ENCODE measurements at places on chromosomes 2 and 18.

- no peak for DNase-seq
These were observed 152.9 kb upstream of the EPAS1 start for GRCh38 chr2:46144133-46144800.

- DNase-seq, result peak; percentile 66
These were observed 3.5 kb downstream of the NDUFA10 start for GRCh38 chr2:240021488-240022104.

DNA sequence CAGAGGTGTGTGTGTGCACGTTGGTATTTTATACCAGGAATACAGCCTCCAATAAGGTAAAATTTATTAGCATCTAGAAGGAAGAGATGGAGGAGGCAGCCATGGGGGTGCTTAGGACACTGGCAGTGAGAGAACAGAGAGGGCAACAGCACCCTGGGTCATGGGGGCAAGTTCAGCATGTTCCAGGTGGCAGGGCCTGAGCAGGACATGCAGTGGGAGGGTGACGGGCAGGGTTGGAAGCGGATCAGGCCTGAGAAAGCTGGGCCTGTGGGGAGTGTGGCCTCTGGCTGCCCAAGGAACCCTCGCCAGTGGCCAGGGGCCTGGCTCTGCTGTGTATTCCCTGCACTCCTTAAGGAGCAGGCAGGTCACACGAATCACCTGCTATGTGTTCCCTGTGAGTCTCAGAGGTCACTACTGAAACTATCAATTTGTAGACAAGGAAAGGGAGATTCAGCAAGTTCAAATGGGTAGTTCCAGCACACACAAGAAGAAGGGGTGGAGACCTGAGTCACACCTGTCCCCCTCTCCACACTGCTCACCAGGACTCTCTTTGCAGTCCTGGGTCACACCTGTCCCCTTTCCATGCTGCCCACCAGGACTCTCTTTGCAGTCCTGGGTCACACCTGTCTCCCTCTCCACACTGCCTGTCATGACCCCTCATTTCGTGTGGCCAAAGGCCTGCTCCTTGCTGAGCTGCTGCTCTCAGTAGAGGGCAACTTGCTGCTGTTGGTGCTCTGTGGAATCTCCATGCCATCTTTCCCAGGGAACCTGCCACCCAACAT, 463.9 kb upstream of the HS6ST1 start:
- DNase-seq, result no peak

GRCh38 chr18:11383381-11383780, 226.0 kb upstream of the SLC35G4 start:
- DNase-seq, result no peak

DNA sequence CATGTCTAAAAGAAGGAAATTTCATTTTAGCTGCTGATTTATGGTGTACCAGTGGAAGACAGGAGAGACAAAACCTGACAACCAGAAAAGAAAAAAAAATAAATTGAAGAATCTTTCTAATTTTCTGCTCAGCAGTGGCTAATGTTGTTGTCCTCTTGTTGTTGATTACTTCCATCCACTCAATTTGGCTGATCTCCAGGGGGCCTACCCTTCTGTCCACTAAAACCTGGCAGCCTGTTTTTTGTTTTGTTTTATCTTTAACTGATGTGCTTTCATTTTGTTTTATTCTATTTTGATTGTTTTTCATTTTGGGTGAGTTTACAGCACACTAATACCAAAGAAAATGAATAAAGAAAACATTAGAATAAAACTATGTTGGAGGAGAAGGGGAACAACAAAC, 27.4 kb downstream of the TFPI start:
- no peak for DNase-seq

- no peak for DNase-seq
These were observed 35.6 kb downstream of the MAL start for GRCh38 chr2:95061119-95061512.

GRCh38 chr2:237281836-237282306, 132.1 kb downstream of the COL6A3 start:
- DNase-seq, result no peak

DNA sequence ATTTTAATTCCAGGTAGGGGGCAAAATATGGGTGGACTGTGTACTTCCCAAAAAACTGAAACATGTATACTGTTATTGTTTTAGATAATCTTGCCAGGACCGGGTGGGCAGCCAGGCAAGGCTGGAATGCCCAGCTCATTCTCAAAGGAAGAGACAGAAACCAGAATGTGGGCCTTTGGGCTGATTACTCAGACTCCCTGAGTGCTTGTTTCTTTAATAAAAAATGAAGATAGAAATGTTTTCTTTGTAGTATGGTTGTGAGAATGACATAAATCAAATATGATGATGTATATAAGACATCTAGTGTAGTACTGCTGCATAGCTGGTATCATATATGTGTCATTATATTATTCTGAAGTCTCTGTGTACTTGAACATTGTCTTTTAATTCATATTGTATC, 231.6 kb upstream of the NT5C1B start:
- DNase-seq, result no peak

- no peak for DNase-seq
These were observed 226.4 kb upstream of the HS6ST1 start for GRCh38 chr2:128545085-128545484.

- no peak for DNase-seq
These were observed 83.4 kb downstream of the CALCRL start for GRCh38 chr2:187364696-187365095.

DNA sequence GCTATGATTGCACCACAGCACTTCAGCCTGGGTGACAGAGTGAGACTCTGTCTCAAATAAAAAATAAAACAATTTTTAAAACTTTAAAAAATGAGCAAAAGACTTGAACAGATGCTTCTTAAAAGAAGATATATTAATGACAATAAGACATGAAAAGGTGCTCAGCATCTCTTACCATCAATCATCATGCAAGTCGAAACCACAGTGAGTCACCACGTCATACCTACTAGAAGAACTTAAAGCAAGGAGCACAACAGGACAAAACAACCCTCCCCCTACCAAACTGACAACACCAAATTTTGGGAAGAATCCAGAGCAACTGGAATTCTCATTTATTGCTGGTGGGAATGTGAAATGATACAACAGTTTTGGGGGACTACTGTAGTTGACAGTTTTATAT, 251.6 kb downstream of the BCL2 start:
- DNase-seq, result no peak

DNA sequence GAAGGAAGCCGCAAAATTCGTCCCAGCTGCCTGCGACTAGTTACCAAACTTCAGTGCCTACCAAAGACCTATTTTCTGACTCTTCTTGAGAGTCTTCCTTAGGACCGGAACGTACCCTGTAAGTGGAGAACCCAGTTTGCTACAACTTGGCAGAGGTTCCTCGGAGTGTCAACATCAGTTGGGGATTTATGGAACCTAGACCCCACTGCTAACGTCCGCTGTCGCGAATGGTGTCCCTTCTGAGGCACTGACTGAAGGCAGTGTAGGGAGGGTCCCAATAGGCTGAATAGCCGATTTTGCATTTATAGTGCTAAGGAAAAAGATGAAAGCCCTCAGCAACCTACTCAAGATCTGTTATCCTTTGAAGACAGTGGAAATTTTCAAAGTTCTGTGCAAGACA, 568 bp upstream of the STK17B start:
- DNase-seq, result no peak

- no peak for DNase-seq
These were observed 41.2 kb downstream of the SRD5A2 start for GRCh38 chr2:31539505-31539904.

GRCh38 chr2:120029672-120030640, 17.1 kb downstream of the EPB41L5 start:
- DNase-seq, result no peak

DNA sequence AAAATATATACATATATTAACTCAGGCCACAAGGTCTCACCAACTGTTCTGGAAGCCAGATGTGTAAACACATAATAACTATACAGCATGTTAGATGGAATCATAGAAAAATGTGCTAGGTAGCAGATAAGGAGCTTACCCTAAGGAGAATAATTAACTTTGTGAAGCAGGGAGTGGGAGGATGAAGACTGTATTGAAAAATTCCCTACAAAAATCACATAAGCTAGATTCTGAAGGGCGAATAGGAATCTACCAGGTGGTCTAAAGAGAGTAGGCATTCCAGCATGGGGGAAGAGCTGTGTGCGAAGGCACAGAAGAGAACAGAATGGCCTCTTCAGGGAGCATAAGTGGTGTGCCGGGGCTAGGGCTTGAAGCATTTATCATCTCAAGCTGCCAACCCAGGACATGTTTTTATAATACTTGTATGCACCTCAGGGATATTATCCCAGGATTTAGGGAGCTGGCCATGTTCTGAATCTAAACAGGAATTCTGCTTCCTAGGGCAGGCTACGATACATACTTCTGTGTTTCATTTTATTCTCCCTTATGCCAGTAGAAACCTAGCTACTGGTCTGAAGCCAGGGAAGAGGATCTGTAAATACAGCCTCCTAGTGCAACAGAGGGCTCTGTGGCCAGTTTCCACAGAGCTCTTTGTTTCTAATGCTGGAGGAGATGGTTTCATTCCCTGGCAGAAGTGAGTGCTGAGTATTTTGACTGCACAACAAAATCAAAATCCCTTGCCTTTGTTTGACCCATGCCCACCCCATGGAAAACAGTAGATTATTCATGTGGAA, 56.7 kb downstream of the NEMP2 start:
- DNase-seq, result no peak

GRCh38 chr18:32695534-32695933, 77.3 kb downstream of the KLHL14 start:
- DNase-seq, result no peak

GRCh38 chr2:240972636-240973521, 25.5 kb upstream of the SNED1 start:
- DNase-seq, result no peak

DNA sequence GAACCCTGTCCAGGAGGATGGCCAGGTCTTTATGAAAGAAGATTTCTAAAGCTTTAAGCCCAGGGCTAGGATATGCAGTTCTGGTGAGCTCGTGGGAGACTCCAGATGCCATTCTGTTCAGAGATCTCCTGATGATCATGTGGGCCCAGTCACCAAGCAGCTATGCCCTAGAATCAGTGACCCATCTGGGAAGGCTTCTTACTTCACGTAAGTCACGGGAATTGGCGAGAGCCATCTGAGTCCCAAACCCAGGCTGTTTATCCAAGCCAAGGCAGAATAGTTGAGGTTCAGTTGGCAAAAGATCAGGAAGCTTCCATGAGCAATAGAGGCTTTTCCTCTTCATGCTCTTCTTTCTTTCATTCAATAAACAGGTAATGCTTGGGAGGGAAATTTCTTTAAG, 23.9 kb downstream of the ANTXR1 start:
- DNase-seq, result no peak

GRCh38 chr18:25921677-25922421, 168.6 kb downstream of the SS18 start:
- DNase-seq, result no peak

- no peak for DNase-seq
These were observed 117.0 kb upstream of the RIOK3 start for GRCh38 chr18:23336101-23336500.

DNA sequence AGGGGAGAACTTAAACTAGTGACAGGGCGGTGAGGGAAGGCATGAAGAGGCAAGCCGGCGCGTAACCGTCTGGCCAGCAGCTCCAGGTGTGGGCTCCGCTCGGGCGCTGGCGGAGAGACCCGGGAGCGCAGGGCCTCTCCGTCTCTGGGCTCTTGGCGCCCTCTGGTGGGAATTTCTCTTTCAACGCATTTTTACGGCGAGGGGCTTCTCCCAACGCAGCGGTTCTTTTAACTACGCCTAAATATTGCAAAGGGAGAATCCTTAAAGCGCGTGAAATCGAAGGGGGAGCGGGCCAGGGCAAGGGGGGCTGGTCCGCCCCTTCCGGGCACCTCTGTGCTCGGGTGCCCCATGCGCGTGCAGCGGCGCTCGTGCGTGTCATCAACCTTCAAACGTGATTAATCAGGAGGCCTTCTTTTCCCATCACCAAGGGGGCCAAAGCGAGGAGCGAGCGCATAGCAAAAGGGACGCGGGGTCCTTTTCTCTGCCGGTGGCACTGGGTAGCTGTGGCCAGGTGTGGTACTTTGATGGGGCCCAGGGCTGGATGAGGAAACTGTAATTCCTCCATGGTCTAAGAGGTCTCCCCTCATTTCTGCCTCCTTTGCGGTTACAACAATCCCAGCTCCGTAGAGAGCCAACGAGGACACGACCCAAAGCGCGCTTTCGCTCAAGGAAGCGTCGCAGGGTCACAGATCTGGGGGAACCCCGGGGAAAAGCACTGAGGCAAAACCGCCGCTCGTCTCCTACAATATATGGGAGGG, 762 bp upstream of the GAD1 start:
- peak; percentile 70 for DNase-seq

DNA sequence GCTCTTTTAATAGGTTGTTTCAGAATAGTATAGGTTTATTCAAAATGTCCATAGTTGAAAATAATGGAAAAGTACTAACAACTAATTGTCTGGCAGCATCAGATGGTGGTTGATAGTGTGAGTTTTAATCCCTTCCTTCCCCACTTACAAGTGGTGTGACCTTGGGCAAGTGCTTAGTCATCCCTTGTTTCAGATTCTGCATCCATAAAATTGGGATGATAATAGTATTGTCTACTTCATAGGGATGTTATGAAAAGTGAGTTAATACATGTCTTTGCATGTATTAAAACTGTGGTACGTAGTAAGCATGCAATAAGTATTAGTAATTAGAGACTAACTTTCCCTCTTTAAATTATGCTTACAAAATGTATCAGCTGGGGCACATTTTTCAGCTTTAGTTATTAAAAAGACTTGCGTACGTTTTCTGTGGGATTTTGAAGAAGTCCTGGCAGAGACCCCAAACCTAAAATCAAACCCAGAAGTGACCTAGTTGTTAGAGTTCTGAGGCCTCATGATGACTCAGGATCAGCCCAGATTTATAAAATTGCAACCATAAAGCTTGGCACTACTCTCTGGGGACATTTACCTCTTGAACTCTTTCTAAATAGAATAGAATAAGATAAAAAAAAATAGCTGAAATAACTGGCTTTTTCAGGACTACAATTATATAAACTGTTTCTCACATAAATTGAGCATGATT, 8.6 kb downstream of the ITGA4 start:
- no peak for DNase-seq

DNA sequence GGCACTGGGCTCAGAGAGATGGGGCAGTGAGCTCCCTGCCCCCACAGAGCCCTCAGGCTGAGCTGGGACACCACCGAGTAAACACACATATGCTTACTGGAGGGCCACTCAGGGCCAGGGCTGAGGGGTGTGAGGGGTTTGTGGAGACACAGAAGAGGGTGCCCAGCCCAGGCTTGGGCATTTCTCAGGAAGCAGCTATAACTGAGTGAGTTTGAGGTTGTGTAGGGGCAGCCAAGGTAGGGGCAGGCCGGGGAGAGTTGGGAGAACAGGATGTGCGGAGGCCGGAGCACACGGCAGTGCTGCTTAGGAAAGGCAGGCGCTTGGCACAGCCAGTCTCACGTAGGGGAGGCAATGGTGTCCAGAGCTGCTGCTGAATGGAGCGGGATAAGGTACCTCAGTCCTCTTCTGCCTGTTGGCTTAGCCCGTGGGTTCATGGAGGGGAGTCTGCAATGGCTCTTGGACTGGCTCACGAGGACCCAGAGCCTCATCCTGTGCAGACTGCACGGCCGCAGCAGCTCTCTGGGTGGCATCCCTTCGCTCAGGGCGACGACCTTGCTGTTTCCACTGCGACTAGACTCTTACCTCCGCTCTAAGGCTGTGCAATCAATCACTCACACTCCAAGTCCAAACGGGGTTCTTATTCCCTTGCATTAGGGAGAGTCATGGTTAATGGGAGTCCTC, 466.1 kb upstream of the HS6ST1 start:
- no peak for DNase-seq

All from ovary (tissue), 10 donors.